ENCODE measurements at places on chromosomes 1 and 21.

DNA sequence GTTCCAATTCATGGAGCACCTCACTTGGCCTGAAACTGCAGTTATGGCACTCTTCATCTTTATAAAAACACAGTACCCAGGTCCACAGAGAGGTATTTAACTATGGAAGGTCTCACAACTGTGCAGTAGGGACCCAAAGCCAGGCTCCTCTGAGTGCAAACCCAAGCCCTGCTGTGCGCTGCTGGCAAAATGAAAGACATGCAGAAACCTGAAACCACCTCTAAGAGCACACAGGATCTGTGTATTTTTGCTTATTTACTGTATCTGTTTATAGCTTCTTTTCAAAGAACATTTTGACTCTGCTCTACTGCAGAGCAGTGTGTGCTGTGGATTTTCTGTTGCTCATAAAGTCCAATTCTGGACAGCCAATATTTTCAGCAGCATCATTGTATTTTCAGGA, 166.6 kb downstream of the DSCAM start:
- no peak for DNase-seq

- DNase-seq: peak; percentile 80
Observed at GRCh38 chr1:23528250-23528978, 2.6 kb downstream of the E2F2 start.

- no peak for DNase-seq
Observed at GRCh38 chr1:157348538-157349480, 203.5 kb downstream of the FCRL5 start.

DNA sequence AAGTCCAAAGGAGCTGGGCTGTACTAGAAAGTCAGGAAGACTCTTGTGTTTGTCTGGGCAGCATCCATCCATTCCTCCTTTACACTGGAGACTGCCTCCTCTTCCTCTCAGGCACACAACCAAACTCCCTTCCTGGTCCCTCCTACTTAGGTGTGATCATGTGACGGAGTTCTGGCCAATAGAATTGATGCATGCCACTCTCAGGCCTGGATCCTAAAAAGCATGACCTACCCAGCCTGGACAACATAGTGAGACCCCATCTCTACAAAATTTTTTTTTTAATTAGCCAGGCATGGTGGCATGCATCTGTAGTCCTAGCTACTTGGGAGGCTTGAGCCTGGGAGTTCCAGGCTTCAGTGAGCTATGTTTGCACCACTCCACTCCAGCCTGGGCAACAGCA, 8.6 kb downstream of the FAM43B start:
- no peak for DNase-seq

- DNase-seq: no peak
Observed at GRCh38 chr1:40641601-40642242, 23.8 kb downstream of the RIMS3 start.

All from left ventricle myocardium inferior (tissue), 1 donor.